ENCODE measurements at places on chromosomes 7 and 10.

DNA sequence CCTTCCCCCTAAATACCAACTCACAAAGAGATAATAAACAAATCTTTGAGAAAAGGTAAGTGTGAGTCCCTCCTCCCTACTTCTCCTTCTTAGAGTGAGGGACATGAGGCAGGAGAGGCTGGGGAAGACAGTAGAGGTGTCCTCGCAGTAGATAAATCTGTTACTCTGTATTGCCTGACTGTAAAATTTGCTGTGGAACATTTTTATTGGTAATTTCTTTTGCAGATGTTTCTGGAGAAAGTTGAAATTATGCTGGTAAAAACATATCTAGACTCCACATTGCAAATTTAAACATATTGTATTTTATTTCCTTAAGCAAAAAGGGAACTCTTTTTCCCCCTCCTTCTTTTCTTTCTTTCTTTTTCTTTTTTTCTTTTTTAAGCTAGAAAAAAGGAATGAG is 58.5 kb downstream of the PLCE1 start:
- no peak for DNase-seq

GRCh38 chr7:66668677-66669076 is 40.0 kb downstream of the KCTD7 start:
- no peak for DNase-seq

GRCh38 chr10:100008142-100008522 is 1.6 kb downstream of the DNMBP start:
- no peak for DNase-seq

- no peak for DNase-seq
Observed at GRCh38 chr7:132456418-132456817, 119.9 kb downstream of the PLXNA4 start.

DNA sequence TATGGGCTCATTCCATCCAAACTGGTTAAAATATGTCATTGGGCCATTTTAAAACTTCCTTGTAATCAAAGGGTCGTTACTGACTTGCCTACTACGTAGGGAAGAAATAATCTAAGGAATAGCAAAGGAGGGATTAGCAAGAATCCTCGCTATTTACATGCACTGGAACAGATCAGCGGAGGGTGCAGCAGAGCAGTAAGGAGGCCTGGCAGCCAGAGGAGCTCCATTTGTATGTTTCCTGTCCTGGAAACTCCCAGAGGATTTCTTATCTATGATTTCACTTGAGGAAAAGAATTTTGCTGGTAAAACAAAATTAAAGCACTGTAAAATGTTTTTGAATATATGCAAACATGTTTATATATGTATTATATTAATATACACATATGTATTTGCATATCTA is 107.3 kb downstream of the TPK1 start:
- DNase-seq: no peak

DNA sequence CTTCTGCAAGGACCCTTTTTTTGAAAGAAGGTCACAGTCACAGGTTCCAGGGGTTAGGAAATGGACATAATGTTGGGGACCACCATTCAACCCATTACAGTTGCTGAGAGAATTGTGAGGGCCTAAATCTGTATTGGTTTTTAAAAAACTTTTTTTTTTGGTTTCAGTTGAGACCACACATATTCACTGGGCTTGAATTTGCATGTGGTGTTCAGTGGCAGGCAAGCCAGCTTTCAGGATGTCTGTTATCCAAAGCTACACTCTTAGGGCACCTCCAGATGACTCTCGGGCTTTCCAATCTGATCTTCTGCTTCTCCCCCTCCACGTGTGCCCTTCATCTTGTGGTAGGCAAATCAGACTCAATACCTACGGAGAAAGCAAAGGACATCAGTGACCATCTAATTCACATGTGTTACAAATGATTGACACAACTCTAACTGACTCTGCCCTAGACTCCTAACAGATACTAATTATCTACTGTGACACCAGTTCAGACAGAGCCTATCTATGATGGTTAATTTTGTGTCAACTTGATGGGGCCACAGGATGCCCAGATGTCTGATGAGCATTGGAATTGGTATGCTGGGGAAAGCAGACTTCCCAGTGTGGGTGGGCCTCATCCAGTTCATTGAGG is 93.3 kb upstream of the ELMO1 start:
- DNase-seq: no peak

- no peak for DNase-seq
Observed at GRCh38 chr10:51300617-51301304, 226.5 kb downstream of the PRKG1 start.

DNA sequence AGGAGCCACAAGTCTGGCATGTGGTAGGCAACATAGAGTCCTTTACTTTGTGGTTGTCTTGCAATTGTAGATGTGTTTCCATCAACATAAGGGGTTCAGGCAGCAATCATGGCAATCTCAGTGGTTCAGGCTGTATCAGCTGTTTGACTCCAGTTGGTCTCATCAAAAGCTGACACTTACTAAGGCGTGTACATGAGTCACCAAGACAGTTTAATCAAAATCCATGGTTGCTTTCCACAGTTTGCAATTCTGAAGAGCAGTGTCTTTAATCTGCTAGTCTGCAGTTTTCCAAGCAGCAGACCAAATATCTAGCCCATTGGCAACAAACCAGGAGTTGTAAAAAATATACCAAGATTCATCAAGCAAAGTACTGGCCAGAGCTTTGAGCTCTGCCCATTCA is 210.2 kb downstream of the MDFIC start:
- DNase-seq: no peak

- DNase-seq: no peak
Observed at GRCh38 chr10:102403115-102403514, 7.6 kb downstream of the NFKB2 start.

DNA sequence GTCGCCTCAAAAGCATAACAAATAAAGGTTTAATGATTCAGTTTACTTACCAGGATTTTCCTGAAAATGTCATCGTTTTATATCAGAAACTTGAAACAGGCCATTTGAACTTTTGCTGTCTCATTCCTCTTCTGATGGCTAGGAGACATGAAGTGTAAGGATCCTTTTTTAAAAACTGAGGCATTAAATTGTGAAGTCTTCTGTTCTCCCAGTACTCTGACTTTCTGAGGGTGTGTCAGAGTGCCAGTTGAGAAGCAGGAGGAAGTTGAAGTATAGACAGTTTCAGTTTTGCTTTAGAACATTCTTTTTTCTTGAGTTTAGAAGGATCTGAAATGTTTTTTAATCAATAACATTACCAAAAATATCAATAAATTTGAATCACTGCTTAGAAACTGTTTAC is at the start of gene SAMD9L:
Gene SAMD9L, minus strand, starts transcription at position 242 of the 400 bp plus-strand sequence. CDS start 12,414 bp downstream, outside the sequence.
- peak; percentile 37 for DNase-seq

DNA sequence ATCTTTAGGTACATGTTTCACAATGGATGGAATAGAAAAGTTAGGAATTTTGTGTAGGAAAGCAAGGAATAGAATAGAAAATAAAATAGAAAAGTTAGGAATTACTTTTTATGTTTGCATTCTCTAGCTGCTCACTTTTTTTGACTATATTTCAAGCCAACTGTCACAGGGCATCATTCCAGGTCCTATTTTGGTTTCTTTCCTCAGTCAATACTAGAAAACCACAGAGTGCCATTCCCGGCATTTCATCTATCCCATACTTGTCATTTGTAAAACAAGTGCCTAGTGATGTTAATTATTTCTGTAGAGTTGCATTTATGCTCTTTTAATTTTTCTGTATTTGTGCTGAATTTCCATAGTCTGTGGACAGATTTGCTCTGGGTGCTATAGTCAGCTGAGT is 66.2 kb downstream of the SDK1 start:
- DNase-seq: no peak

GRCh38 chr10:95716866-95717265 is 23.1 kb upstream of the TCTN3 start:
- no peak for DNase-seq

- DNase-seq: peak; percentile 50
Observed at GRCh38 chr10:117830787-117831212, 215.9 kb downstream of the RAB11FIP2 start.

DNA sequence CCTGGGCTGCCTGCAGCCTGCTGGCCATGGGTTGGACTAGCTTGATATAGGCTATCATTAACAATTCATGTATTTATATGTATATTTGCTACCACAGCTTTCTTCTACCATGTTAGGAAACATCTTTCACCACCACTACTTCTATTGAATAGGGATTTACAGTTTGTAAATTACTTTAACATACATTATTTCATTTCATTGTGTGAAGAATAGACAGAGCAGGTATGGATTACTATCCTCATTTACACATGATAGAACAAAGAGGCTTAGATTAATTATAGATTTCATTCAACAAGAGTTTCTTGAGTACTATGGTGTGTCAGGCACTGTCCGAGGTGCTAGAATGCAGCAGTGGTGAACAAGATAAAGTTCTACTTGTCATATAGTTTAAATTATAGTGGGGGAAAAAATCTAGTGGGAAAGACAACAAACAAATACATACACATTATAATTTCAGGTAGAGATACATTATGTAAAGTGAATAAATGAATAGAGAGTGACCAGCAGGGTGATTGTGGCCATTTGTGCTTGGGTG is 20.6 kb downstream of the VTI1A start:
- DNase-seq: no peak

- peak; percentile 28 for DNase-seq
Observed at GRCh38 chr7:153381275-153382040, 621.9 kb downstream of the ACTR3B start.

- DNase-seq: no peak
Observed at GRCh38 chr10:124875596-124875995, 66.3 kb upstream of the ZRANB1 start.

DNA sequence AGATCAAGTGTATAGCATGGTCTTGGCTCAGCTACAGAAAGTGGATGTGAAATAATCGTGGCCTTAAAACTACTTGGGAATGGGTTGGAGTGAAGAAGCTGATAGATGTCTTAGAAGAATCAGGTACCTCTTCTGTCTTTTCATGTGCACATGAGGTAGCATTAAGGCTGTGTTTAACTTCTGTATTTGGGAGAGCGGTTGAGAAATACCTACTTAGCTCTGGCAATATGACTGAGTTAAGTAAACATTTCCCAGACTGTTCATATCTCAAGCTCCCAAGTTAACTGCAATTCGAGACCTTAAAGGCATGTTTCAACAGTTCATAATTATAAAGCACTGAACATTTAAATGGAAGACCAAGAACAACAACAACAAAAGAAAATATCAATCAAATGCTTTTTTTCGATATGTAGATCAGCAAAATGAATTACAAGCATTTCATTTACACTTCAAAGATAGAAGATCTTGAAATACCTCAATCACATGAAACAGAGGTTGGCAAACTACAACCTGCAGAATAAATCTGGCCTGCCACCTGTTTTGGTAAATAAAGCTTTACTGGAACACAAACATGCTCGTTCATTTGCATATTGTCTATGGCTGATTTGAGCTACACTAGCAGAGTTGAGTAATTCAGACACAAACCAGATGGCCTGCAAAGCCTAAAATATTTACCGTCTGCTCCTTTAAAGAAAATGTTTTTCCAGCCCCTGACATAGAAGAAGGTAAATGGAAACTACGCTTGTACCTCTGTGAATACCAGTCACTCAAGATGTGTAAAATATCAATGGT is 337.1 kb upstream of the GLI3 start:
- no peak for DNase-seq

DNA sequence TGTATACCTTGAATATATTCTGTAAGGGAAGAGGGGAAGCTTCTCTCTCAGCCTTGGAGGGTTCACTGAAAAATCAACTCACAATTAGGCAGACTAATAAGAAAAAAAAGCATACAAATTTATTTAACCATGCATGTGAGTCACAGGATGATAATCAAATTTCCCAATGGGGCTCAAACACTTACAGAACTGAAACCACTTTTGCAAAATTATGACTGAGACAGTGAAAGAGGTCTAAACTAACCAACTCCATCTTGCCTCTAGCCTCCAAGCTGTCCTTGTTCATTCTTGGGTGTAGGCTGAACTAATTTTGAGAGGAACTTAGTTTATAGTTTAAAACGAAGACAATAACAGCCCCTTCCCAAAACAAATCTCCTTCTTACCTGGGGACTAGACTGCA is 618.3 kb upstream of the AUTS2 start:
- DNase-seq: no peak

DNA sequence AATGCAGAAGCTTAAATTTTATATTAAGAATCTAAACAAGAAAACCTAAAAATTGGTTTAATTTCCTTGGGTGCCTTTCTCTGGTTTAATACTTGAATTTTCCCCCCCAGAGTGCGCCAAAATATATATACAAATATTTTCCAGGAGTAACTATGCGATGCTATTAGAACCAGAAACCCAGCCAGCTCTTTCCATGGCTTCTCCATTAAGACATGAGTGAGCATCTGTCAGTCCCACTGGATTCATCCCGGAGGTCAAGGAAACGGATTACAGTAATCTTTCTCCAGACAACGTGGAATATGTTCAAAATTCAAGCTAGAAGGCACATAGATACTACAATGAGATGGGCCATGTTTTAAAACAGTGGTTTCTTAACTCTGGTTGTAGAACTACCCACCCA is 148.8 kb downstream of the TAX1BP1 start:
- DNase-seq: no peak

DNA sequence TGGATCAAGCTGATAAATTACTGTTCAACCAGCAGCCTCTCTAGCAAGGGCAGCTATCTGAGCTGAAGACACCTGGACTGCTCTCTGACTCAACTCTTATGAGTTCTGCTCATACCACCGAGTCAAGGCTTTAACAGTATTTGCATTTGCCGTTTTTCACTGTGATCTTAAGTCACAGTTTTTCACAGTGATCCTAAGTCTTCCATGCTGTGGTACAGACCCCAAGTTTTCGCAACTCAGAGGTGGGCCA is 31.3 kb downstream of the PIP4K2A start:
- no peak for DNase-seq

DNA sequence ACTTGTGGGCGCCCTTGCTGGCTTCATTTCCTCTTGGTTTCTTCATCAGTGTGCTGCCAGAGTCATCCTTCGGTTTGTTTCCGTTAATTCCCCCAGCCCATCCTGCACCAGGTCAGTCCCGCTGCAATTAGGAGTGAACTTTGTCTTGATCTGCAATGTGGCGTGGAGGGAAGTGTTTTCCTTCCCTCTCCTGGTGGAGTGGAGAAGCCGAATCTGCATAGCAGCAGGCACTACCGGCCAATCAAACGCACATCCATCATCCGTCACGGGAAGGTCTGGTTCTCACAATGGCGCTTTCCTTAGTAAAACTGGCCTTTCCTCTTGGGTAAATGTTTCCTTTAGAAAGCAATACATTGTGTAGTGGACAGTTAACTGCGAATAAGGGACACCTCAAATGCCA is 337.5 kb downstream of the CXCL12 start:
- no peak for DNase-seq

GRCh38 chr7:35728412-35729060 is 33.6 kb upstream of the HERPUD2 start:
- DNase-seq: no peak

GRCh38 chr10:44607116-44607515 is 222.2 kb upstream of the CXCL12 start:
- no peak for DNase-seq

- DNase-seq: no peak
Observed at GRCh38 chr10:71661060-71661622, 58.4 kb downstream of the C10orf105 start.
